AG04450 (cell line): ENCODE measurements at places on chromosomes 7 and 10.

DNA sequence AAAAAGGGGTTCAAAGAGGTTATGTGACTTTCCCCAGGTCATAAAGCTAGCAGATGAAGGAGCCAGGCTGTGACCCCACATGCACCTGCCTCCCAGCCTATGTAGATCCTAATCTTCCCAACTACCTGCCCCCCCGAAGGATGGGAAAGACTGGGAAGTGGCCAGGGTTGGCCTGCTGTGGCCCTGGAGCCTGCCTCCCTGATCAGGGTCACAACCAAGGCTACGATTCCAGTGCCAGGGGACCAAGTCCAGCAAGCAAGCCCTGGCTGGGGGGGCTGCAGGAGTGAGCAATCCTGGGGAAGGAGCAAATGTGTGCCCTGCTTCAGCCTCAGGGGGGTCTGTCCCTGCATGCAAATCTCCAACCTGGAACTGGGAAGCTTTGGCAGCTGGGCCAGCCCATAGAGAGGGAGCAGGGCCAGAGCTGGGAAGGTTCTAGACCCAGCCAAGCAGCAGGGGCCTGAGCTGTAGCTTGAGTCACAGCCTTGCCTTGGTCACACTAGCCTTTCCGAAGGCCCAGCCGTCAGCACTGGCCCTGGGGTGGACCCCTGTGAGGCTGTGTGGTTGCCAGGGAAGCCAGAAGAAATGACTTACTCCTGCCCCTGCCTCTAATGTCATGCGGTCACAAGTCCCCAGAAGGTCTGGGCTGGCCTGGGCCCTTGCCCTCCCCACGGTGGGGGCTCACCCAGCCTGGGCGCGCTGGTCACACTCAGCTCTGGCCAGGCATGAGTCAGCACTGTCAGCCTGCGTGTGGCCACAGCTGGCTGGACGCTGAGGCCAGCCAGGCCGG, 96.4 kb upstream of the ZMIZ1 start:
- DNase-seq = no peak

DNA sequence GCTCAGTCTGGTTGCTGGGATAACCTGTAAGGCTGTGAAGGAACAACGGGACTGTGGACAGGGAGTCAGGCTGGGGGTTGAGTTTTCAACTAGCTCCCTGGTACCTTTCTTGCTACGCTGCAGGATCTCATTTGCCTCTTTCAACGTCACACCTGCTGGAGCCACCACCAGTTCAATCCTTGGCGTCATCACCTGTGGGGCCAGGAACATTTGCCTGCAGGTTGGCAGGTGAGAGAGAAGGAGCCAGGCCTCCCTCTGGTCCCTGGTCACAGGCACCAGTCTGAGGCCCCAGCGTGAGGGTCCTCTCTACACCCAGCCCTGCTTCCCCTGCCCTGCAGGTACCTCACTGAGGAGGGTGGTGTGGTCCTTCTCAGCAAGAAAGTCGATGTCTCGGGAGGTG, 9.8 kb downstream of the IMPDH1 start:
- no peak for DNase-seq

GRCh38 chr10:26776258-26776657, 78.8 kb downstream of the PDSS1 start:
- no peak for DNase-seq

GRCh38 chr7:105636982-105637381, 55.7 kb upstream of the EFCAB10 start:
- no peak for DNase-seq

DNA sequence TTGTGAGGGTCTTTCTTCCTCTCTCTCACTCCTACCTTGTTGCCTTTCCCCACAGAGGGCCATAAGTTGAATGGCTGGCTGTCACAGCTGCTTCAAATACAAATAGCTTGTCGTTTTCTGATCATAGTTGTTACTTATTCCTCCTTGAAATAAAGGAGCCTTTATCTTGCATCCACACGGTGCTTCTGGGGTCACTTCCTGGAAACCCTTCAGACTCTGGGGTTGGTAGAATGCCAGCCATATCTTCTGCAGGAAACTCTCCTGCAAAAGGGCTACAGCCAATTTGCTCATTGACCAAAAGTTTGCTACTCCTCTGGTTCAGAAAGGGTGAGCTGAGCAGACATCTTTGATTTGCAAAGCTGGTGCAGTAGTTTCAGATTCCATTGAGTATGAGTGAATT, 70.4 kb downstream of the FAM185A start:
- no peak for DNase-seq

GRCh38 chr10:125159932-125160855, at the start of gene CTBP2:
Gene CTBP2 (minus strand): TSS chr10:125160563.
- no peak for DNase-seq

GRCh38 chr10:31207636-31208035, 111.4 kb upstream of the ZEB1 start:
- DNase-seq = no peak

DNA sequence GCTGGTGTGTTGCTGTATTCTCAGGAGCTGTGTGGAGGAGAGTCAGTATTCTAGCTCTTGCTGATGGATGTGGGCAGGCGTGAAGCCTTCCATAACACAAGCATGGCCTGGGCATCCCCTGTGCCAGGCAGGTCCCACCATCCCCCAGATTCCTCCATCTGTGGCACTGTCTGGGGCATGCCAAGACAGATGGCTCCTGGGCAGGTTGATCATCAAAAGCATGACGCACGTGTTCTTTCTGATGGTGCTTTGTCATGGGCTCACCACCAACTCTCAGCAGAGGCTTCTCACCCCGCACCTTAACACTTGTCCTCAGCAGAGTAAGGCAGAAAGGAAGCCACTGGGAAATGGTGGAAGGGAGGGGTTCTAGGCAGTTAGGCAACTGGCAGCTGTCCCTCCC, 364.3 kb downstream of the PLXNA4 start:
- no peak for DNase-seq

DNA sequence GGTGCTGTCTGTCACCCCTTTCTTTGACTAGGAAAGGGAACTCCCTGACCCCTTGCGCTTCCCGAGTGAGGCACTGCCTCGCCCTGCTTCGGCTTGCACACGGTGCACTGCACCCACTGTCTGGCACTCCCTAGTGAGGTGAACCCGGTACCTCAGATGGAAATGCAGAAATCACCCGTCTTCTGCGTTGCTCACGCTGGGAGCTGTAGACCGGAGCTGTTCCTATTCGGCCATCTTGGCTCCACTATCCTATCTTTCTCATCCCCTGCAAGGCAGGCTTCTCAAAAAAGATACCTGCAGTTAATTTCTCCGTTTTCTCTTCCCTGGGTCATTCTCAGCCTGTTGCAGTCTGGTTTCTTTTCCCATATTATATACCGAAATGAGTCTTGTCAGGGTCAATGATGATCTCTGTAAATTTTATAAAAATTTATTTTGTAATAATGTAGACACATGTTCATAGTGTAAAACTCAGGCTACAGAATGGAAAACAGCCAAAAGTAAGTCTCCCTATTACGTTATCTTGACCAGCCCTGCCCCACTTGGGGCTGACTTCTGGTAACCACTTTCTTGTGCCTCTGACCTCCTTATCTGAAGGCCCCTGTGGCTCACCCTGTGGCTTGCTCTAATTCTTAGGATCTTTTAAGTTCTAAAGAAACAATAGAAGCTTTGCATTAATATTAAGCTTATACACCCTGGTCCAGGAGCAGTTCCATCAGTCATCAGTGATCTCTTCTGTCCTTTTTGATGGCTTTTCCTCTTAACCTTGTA, 20.7 kb downstream of the BLVRA start:
- DNase-seq = no peak

DNA sequence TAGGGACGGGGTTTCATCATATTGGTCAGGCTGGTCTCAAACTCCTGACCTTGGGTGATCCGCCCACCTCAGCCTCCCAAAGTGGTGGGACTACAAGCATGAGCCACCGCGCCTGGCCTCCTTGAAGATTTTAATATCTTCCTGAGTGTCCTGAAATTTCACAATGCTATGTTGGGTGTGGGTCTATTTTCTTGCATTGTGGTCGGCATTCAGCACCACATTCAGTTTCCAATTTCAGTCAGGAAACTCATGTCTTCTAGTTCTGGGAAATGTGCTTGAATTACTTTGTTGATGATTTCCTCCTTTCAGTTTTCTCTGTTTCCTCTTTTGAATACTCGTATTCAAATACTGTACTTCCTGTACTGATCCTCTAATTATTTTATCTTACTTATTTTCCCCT, 49.3 kb upstream of the IL6 start:
- DNase-seq = no peak

GRCh38 chr7:108368466-108368865, 87.8 kb downstream of the NRCAM start:
- no peak for DNase-seq

DNA sequence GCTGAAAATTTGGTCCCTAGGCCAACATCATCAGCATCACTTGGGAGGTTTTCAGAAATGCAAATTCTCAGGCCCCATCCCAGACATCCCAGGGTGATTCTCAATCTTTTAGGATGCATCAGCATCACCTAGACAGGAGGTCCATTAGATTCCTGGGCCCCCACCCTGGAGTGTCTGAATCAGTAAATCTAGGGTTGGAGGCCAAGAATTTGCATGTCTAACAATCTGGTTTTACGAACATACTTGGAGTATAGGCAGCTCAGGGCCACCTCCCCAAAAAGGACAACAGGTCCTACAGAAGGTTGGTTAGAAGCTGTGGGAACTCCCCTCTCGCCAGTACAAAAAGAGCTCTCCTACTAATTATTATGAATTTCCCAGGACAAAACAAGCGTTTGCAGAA, 15.5 kb downstream of the ZC3HAV1 start:
- DNase-seq = no peak

DNA sequence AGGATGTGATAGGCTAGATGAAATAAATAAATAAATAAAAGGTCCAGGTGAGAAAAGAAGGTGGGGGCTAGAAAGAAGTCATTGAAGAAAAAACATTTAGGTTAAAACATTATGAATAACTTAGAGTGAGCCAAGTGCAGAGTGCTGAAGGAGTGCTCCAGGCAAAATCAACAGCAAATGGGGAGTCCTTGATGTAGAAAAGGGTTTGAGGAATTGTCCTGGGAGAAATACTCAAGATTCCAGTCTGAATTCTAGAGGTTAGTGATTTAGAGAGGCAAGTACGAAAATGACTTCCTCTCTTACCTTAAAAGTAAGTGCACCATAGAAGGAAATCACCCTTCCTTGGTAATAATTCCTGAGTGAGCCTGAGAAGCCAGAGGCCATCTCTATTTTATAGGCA, 19.7 kb downstream of the CAV1 start:
- no peak for DNase-seq

DNA sequence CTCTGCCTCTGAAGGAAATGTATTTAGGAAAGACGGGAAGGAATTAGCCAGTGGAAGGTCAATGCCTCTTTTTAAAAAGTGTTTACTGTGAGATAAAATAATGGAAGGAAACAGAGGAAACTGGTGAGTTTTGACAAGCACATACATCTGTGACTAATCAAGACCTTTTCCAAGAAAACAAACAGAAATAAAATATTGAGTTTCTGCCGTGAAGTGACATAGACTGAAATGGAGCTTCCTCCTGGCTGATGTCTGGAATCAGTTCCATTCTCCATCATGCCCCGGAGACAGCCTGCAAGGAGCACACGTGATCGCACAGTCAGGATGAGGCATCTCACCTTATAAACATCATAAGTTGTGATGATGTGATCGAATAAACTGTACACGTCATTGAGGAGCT, 30.7 kb downstream of the TECTB start:
- DNase-seq = no peak

DNA sequence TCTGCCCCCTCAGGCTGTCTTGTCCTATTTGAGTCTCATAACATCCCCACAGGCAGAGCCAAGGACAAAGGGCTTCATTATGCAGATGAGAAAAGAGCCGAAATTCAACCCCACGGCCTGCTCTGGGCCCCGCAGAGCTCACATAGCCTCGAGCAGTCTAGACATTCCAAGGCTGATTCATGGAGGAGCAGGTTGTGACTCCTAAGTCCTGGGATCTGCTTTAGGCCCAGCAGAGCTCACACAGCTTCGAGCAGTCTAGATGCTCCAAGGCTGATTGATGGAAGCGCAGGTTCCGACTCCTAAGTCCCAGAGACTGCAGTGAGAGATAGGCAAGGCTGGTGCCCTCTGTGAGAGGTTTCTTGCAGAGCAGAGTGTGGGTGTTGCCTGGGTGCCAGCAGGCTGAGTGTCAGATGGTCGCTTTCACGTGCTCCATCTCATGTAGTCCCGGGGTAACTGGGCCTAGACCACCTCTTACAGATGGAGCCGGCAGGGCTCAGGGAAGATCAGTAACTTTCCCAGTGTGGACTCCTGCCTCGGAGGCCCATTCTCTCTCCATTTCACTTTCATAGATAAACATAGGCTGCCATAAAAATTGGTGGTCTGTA, 436.1 kb upstream of the FOXK1 start:
- no peak for DNase-seq

DNA sequence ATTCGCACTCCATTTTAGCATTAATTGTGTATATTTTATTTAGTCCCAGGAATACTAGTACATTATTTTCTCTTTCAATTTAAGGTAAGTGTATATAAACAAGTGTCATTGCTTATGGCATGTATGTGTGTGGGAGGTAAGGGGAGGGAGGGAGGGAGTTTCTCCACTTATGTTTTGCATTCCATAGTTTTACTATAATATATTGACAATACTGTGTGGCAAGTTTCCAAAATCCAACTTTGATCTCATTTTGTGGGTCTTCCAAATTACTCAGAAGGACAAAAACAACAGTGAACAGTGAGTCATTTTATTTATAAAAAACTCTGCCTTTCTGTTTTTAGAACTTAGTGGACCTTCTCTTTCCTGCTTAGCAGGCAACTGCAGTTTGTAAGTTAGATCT, 102.3 kb upstream of the SEMA3E start:
- no peak for DNase-seq
